ENCODE measurements at places on chromosomes 7 and 10.

DNA sequence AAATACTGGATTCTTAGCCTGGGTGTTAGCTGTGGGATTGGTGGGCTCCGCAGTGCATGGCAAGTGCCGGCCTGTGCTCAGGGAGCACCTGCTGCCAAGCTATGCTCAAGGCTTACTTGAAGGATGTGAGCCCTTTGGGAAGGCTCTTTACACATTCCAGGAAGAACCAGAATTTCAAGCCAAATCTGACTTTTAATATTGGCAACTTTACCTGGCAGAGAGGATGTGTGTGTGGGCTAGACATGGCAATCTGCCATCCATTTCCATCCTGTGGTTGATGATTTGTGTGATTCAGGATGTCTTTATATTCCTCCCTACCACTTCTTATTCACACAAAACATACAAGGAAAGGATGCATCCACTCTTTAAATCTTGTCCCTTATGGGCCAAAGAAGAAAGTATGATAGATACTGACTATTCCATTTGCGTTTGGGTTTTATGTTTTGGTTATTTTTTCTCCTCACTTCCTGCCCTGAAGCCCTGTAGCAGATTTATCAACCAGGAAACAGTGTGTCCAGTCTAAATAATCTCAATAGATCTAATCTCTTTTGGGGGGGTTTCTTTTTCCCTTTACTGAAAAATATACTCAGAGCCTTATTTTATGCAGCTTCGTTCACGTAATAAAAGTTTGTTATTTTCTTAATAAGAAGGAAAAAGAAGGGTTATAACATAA lies 247.1 kb downstream of the COBL start:
- DNase-seq, result no peak

DNA sequence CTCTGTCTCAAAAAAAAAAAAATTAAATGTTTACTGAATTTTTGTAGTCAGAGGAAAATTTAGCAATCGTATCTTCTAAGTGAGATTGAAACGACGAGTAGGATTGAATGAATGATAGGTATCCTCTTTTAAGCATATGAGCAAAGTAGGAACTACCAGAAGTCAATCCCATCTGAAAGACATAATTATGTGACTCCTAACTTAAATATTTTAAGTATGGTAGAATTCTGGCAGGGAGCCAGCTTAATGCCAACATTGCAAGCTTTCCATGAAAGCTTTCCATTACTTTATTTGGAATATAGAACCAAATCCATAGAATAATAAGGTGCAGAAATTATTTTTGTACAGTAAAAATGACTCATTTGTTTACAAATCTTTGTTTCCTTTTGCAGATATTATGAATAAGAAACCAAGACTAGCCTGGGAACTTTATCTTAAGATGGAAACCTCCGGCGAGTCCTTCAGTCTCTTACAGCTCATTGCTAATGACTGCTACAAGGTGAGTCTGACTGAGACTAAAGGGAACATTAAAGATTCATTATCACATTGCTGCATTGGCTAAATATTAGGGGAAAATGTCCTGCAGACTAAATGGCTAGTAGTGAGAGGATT lies 50.2 kb upstream of the UBN2 start:
- DNase-seq, result no peak

DNA sequence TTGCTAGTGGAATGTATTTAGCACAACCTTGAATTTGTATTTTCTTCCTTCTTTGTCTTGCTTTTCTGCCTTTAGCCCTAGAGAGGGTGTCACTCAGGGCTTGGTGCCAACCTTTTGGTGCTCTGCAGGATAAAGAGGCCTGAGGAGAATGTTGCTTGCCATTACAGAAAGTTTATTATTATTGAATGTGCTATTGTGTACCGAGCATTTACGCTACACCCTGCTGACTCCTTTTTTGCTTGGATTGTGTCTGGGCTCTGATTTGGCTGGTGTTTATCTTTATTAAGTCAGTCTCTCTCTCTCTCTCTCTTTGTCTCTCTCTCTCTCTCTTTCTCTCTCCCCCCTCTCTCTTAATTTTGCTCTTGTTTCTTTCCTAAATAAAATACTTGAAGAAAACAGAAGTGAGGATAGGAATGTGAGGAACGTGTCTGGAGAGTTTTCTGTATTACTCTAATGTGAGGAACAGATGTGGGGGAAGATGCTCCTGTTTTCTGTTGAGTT lies 284.4 kb upstream of the PHYHIPL start:
- DNase-seq, result no peak

DNA sequence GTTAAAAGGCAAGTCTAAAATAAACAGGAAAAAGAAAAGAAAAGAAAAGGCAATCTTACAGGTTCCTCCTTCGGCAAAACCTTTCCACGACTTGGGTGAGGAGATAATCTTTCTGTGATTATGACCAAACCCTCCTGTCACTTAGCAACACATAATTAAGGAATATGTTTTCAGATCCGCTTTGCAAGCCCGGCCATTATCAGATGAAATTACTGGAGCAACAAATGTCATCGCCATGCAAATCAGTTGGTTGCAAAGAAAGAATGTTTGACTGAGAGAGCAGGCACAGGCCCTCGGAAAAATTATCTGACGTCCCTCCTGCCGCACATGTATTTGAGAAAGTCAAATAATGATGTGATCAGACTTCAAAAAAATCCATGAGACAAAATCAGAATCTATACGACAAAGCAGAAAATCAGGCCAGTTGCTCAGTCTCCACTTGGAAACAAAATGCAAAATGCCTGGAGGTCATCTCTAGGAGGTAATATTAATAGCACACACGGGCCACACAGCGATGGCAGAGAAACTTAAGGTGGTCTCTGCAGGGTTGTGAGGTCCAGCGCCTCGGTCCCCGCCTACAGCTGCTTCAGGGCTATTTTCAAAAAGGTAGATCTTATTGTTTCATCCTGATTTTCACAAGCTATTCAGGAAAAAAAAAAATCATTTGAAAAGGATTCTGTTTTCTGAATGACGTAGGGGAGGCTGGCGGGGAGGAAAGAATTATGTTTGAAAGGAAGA lies 82.7 kb downstream of the ZRANB1 start:
- DNase-seq, result no peak
